Coronary artery (tissue), 2 donors: ENCODE measurements at places on chromosomes 12 and 14.

GRCh38 chr14:102916347-102917055, 6.0 kb upstream of the AMN start:
- no peak for DNase-seq

DNA sequence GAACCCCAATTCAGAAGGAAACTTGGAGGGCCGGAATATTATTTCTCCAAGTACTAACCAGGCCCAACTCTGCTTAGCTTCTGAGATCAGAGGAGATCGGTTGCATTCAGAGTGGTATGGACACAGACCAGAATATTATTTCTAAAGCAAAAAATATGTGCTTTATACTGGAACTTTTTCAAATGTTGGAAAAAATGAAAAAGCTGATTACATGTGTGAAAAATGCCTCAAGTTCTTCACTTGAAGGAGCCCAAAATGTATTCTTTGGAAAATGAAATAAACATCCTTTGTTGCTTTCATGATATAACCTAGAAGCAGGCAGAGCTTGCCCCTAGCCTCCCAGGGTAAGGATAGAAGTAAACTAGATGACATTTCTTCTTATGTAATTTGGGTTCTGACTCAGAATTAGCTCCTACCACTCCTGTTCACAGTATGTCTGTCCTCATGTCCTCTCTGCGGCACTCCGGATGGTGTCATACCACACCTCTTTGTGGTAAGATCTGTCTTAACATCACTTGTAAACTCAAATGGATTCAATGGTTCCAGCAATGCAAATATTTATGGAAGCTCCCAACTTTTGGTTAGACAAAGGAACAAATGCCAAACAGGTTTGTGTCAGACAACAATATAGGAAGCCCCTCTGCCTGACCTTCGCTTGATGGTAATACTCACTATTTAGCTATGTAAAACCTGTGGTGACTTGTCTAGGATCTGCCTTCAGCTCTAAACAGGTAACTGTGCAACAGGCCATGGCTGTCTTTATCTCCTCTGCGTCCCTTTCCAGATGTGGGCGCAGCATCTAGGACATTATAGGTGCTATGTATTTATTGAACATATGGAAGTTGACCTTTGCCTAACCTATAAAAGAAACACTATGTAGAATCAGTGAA, 178.5 kb downstream of the SSPN start:
- DNase-seq = no peak

GRCh38 chr14:58571769-58572472, 65.8 kb upstream of the DACT1 start:
- no peak for DNase-seq

DNA sequence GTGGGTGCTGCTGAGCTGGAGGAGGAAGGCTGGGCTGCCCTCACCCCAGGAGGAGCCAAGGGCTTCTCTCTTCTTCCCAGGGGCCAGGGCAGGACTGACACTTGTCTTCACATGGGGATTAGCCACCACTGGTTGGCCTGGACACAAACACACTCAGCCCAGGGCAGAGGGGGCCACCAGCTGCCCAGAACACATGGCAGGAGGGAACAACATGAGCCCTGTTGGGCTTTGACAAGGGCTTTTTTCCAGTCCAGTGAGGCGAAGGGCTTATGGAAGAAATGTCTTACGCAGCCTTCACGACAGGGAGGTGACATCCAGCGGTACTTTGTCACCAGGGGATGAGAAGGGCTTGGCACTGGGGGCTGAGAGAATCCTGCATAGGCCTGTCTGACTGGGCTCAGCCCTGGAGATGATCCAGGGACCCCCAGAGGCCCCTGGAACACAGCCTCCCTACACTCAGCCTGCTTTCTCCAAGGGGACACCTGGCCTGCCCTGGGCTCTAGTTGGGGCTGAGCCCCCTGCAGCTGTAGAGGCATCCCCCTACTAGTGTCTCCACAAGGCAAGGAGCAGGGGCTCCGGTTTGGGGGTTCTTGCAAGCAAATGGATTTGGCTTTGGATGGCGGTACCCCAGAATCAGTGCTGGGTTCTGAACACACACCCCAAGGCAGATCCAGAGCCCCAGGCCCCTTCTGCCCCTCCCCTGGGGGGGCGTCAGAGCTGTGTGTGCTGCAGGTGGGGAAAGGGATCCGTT, 18.9 kb downstream of the ARL6IP4 start:
- DNase-seq = no peak

GRCh38 chr14:97692084-97692483, 894.9 kb downstream of the VRK1 start:
- no peak for DNase-seq

GRCh38 chr12:54571193-54572188, 17.0 kb downstream of the PPP1R1A start:
- no peak for DNase-seq

- no peak for DNase-seq
Observed at GRCh38 chr12:116278279-116278626, 760 bp upstream of the MED13L start.

- DNase-seq = no peak
Observed at GRCh38 chr12:62916632-62917425, 18.1 kb downstream of the PPM1H start.

DNA sequence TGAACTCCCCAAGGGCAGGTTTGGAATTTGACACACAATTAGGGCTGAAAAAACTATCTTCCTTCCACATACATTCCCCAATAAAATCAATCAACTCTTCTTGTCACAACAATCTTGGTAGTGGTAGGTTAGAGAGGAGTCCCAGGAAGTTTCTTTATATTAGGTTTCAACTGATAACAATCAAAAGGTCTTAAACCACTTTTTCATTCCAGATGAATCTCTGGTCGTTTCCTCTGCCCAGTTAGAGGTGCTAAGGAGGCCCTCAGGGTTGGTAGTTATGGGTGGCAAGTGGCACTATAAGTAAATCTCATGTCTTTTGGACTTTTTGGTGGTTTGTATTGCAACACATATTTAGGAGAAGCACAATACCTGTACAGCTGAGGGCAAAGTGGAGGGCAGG, 1.7 kb upstream of the SLC38A2 start:
- no peak for DNase-seq

- DNase-seq = no peak
Observed at GRCh38 chr12:114958538-114958937, 274.6 kb upstream of the TBX3 start.

DNA sequence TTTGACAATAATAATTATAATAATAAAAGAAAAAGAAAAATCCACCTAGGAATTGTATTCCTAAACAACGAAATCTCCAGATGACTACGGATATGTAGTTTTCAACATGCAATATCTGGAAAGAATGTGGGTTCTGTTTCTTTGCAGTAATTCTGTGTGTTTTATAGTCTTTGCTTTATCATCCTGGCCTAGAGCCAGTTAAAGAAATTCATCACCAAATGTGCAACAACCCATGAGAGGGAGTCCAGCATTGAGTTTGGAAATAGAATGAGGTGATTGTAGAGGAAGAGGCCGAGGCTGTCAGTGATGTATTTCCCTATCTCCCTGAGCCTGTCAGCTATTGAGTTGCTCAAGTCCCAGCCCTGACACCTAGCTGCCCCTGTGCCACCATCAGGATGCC, 200.5 kb upstream of the DCN start:
- DNase-seq = no peak

DNA sequence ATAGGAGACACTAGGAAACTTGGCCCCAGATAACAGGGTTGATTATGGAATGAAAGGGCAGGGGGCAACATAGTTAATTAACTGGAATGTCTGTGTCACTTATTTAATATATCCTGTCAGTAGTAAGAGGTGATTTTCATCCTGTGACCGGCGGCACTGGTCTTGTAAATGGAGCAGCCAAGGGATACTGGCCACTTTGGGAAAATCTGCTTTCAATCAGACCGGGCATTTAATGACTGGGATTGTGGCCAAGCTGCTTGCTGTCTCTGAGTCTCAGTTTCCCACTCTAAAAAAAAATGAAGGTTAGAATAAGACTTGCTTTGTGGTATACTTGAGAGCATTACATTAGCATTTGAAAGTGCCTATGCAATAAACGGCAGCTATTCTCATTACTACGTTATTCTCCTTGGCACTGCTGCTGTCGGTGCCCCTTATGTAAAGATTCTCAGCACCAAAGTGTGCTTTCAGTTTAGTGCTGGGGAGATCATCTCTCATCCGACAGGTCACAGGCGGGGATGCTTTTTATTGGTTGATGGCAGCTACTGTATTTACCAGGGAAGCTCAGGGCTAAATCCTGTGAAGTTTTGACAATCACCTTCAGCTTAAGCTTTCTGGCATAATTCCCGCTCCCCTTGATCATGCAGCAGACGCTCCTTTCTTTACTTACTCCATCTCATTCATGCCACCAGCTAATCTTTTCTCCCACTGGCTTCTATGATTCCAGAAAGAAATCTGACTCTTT, 162.1 kb downstream of the ESRRB start:
- no peak for DNase-seq

DNA sequence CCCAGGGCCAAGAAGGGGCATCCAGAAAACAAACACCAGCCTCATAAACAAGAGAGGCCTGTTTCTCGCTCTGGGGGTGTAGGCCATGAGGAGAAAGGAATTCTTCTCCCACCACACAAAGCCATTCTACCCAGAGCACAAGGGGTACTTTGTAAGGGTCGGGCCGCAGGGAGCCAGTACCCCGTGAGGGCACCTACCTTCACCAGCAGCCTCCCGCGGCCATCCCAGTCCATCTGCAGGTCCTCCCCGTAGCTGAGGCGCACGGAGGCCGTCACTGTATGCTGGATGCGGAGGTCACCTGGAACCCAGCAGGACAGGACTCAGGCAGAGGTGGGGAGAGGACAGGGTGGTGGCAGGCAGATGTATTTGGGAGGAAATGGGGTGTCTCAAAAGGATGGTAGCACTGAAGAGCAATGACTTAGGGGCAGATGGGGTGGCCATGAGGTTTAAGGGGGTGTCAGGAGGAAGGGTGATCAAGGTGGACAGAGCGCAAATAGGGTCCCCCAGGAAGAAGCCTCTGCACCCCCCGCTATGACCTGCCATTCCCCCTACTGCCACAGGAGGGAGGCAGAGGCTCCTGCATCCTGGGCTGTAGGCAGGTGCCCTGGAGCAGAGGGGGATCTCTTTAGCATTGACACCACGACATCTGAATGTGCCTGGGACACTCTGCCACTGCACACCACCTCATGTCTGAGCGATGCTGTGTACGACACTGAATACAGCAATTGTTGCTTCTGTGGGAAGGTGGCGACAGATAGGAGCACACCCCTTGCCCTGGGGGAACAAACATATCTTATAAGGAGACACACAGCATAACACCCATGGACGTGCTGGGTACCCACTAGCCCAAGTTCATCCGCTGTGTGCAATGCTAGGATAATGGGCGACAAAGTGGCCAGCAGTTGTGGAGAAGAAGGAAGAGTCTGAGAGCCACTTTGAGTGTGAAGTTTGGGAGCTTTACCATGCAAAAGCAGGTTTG, 61.4 kb downstream of the VWF start:
- no peak for DNase-seq

GRCh38 chr12:95848575-95849388, 10.0 kb upstream of the SNRPF start:
- no peak for DNase-seq

GRCh38 chr12:77667101-77667500, 163.6 kb upstream of the NAV3 start:
- DNase-seq = no peak

DNA sequence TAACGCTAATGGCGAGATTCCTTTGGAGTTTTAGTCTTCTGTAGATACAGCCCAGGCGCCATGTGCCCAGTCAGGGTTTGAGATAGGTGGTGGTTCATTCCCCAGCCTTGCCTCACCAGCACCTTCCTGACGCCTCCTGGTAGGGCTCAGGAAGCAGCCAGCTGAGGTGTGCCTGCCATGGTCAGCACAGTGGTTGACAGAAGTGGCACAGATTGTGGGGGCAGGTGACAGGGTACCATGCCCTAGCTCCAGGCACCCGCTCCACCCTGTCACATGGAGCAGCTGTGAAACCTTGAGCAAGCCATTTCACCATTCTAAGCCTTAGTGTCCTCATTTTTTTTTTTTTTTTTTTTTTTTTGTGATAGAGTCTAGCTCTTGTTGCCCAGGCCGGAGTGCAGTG, 45.6 kb downstream of the EVL start:
- no peak for DNase-seq

GRCh38 chr14:89641495-89642175, 224.6 kb upstream of the FOXN3 start:
- DNase-seq = no peak

GRCh38 chr12:58415716-58416115, 474.3 kb downstream of the ATP23 start:
- no peak for DNase-seq

- DNase-seq = no peak
Observed at GRCh38 chr12:60616400-60616799, 1020.6 kb downstream of the SLC16A7 start.
